Fibroblast of the aortic adventitia (primary cell): ENCODE measurements at places on chromosomes 7 and 10.
A peak's percentile ranks its signal among the peaks of the same experiment; 100 is the strongest.

- no peak for DNase-seq
Measured at GRCh38 chr7:39133088-39133487, 155.4 kb downstream of the POU6F2 start.

DNA sequence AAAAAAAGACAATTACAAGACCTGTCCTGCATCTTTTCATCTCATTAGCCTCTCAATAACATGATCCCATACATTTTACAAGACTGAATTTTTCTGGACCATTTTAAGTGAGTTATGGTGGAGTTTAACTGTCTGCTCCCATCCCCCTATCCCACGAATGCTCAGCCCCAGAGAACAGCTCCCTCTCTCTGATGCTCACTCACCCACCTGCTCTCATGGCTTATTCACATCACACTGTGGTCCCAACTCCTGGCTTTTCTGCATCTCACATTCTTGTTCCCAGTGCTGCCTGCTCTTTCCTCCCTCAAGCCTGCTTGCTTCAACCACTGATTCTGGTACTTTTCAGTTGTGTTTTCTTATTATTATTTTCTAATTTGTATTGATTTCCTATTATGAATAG is 20.4 kb upstream of the CCSER2 start:
- no peak for DNase-seq

- DNase-seq: peak; percentile 44
Measured at GRCh38 chr10:104766341-104766740, 125.3 kb downstream of the SORCS3 start.

DNA sequence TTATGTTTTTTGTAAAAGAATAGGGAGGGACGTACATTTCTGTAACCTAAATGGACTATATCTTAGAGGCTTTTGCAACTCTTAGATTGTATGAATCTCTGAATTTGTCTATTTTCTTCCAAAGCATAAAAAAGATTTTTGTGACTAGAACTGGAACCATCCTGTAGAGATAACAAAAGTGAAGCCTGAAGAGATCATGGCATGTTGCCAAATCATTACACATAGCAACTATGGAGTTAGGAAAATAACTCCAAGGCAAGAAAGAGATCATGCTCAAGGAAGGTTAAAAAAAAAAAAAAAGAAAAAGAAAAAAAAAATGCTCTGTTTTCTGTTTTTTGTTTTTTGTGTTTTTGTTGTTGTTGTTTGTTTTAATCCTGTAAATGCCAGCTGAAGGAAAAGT is 567.7 kb upstream of the ZWINT start:
- no peak for DNase-seq

DNA sequence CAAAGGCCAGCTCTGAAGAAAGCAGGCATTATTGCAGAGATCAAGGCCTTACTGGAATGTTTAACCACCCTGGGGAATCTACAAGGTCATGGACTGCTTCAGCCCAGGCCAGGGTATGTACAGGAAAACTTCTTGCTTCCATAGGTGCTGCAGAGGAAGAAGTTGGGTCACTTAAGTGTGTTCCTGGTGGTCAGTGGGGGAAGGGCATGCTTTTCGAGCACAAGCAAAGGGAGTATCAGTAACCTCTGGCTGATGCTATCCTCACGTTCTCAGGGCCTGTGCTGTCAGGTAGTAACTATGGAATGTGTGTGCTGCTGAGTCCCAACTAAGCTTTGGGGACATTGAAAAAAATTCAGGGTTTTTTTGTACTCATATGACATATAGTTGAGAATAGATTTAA is 234.0 kb upstream of the SP4 start:
- DNase-seq: no peak

DNA sequence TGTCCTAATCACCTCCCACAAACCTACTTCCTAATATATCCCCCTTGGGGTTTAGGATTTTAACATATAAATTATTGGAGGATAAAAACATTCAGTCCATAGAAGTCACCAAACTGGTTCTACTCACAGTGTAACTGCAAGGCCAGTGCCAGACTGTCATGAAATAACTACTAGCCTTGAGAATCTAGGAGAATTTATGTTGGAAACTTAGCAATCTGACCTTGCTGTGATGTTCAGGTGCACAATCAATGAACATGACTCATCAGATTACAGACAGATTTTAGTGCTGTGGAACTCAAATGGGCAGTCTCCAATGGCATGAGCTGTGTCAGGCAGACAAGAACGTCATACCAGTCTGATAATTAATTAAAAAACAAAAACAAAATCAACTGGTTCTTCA is 571.4 kb upstream of the IGFBP3 start:
- DNase-seq: no peak

DNA sequence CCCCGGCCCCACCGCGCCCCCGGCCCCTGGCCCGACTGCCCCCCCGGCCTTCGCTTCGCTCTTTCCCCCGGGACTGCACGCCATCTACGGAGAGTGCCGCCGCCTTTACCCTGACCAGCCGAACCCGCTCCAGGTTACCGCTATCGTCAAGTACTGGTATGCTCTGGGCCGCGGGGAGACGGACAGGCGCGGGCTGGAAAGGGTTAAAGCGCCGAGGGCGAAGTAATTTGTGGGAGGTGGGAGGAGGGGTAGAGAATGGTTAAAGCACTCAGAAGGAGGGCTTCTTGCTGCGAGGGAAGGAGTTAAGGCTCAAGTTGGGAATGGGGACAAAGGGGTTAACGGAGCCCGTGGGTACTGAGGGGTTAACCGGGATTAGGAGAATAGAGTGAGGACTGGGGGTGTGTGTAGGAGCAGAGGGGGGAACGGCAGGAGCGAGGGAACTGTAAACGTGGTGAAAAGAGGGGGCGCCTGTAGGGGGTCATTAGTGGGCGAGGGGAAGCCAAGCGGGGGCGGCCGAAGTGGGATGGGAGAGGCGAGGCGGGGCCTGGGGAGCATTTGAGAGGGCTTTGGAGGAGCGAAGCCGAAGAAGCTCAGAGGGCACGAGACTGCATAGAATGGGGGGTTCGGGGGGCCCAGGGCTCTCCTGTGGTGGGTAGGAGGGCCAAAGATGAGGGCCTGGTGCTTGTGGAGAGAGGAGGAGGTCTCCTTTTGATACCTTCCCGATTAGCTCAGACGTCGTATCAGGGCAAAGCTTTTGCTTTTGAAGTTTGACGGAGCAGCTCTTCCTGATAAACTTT is 605 bp downstream of the SUFU start:
- DNase-seq: no peak

- no peak for DNase-seq
Measured at GRCh38 chr10:119759832-119760231, 34.0 kb downstream of the INPP5F start.

DNA sequence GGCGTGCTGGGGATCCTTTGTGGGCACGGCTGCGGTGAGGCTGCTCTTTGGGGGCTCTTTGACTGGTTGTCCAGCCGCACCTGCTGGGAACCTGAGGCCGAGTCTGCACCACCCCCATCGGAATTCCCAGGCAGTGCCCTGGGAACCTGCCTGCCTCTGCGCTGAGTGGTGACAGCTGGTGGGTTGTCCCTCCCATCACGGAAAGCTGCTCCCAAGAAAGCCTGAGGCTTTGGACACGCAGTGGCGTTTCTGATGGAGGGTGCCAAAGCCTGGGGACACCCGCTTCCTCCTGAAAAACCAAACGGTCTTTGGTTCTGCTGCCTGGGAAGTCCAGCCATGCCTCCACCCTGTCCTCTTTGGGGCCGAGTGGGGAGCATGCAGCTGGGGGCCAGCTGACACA is 21.4 kb upstream of the SHH start:
- no peak for DNase-seq

GRCh38 chr7:25886387-25887240 is 265.4 kb upstream of the NFE2L3 start:
- no peak for DNase-seq

- DNase-seq: no peak
Measured at GRCh38 chr10:6802759-6803426, 222.8 kb upstream of the PRKCQ start.

GRCh38 chr10:43707770-43708169 is 59.1 kb upstream of the ZNF32 start:
- DNase-seq: peak; percentile 58

DNA sequence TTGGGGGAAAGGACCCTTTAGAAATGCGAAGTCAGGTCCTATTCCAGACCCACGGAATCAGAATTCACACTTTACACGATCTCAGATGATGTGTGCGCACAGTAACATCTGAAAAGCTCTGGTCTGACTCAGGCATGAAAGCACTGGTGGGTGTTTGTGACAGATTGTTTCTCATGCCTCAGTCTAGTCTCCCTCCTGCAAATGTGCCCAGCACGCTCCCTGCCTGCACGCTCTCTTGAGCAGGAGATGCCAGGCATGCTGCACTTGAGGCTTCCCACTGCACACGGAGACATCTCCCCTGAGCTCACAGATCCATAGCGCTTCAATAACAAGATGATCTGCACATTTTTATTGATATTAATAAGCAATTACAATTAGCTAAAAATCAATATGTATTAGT is 23.6 kb upstream of the ZNF37A start:
- no peak for DNase-seq

DNA sequence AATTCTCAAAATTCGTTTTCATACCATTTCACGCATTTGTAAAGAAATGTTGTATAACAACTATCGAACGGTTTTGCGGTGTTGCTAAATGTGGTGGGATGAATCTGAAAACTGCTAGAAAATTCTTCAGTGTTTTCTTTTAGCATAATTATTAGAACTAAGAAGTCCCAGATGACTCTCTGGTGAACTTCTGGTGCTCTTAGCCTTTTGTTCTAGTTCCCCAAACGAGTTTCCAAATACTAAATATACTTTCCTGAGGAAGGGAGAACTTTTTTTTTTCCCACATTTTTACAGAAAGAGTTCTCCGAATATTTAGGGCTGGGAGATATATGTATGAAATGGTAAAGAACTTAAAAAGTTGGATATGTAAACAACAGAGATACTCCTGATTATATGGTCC is 82.5 kb downstream of the ICA1 start:
- no peak for DNase-seq

GRCh38 chr7:158473221-158473620 is 114.4 kb downstream of the PTPRN2 start:
- no peak for DNase-seq

DNA sequence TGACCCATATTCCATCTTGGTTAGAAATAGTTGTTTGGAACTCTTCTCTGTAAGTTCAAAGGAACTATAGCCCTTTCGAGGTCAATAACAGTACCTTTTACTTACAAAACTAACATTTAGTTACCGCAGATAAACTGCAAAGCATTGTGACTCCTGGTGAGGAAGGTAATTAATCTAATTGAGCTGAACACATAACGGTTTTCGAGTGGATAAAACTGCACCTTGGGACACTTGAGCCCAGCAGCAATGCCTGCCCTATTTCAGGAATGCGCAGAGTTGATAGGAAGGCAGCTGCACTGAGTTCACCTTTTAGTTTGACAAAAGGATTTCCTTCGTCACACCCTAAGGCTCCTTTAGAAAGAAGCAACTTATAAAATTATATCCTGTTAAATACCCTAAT is 75.4 kb downstream of the JAZF1 start:
- no peak for DNase-seq

GRCh38 chr10:35495521-35496119 is 109.5 kb upstream of the GJD4 start:
- DNase-seq: no peak
